Cardiac muscle cell (in vitro differentiated cells and primary cell): ENCODE measurements at places on chromosomes 12 and 14. TPM values are rescaled to one million over a fixed set of nuclear protein-coding genes. Genes with fewer than 3 reads are reported as not detected.

Gene ACOT2
- total RNA-seq, result 84.0 and 92.4 TPM in 2 replicates

Gene KLRG1
- total RNA-seq, result 5.6 and 8.5 TPM in 2 replicates

Gene LRRK2
- 7.9 and 9.3 TPM in 2 replicates for total RNA-seq

Gene ACACB
- total RNA-seq, result 52.3 and 78.0 TPM in 2 replicates

Gene SDR9C7
- total RNA-seq, result 0.14 and 1.3 TPM in 2 replicates

Gene GPR137C
- 1.4 and 1.7 TPM in 2 replicates for total RNA-seq

Gene TAS2R46
- 0.42 and 0.63 TPM in 2 replicates for total RNA-seq

Gene MEG3
- not detected in 2 replicates for total RNA-seq
